ENCODE measurements at places on chromosomes 12 and 14.

DNA sequence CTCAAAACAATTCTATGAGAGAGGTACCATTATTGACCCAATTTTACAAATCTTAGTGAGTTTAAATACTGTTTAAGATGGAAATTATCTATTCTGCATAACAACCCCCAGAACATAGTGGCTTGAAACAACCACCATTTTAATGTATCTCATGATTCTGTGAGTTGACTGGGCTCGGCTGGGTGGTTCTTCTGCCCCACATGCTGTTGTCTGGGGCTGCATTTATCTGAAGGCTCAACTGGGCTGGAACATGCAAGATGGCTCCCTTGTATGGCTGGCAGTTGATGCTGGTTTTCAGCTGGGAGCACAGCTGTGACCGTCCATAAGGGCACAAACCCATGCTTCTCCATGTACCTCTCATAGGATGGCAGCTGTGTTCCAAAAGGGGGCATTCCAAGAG, 82.2 kb downstream of the DRAM1 start:
- no peak for DNase-seq

- no peak for DNase-seq
Measured at GRCh38 chr14:101241807-101242278, 319.5 kb upstream of the DIO3 start.

DNA sequence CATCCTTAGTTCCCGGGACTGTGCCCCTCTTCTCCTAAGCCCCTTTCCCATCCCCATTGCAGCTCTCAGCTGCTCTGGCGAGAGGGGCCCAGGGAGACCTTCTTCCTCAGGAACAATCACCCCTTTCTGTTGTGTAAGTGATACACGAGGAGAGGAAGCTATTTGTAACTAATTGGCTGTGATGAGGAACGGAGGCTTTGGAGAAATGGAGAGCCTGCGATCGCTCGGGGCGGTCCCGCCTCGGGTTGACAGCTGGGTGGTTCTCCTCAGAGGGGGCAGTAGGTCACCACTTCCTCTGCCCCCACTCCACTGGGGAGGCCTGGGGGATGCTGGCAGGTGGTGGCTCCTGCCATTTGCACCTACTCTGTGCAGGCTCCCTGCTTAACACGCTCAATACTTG, 6.6 kb upstream of the PGF start:
- no peak for DNase-seq

DNA sequence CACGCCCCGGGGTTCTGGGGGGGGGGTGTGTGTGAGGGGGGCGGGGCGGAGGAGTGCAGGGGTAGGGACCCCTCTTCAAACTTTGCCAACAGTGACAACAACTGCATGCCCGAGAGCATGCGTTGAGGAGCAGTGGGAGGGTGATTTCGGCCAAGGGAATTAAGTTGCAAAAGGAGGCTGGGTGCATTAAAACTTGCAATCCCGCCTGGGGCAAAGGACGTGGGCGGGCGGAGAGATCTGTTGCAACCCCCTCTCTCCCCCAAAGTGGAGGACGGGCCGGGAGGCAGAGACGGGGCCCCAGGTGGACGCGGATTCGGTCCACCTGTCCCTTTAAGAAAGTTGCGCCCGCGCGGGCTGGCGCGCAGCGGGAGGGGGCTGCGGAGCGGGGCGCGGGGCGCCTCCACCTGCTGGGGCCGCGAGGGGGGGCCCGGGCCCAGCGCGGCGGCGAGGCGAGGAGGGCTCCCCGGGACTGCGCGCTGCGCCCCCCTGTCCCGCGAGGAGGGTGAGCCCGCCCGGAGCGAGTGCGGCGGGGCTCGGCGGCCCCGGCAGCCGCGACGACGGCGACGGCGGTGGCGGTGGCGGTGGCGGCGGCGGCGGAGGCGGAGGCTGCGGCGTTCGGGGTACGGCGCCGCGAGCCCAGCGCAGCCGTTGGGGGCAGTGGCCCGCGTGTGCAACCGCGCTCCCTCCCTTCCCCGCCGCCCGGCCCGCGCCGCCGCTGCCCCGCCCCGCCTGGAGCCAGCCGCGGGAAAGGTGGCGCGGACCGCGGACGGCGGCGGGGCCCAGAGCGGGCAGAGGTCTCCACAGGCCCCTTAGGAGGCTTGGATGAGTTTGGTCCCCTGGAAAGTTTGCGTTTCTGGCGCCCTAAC, 530 bp upstream of the FOXN4 start:
- no peak for DNase-seq

- no peak for DNase-seq
Measured at GRCh38 chr12:39012870-39013269, 107.5 kb upstream of the CPNE8 start.

All from HS-27A (cell line).